ENCODE measurements at places on chromosomes 5 and 9.
A peak's percentile ranks its signal among the peaks of the same experiment; 100 is the strongest.

- peak; percentile 63 for DNase-seq
These were observed at the start of gene CEP72 for GRCh38 chr5:611731-612486. TSS of gene CEP72 (plus strand) at chr5:612340. CDS start at chr5:612362, 22 bp downstream.

DNA sequence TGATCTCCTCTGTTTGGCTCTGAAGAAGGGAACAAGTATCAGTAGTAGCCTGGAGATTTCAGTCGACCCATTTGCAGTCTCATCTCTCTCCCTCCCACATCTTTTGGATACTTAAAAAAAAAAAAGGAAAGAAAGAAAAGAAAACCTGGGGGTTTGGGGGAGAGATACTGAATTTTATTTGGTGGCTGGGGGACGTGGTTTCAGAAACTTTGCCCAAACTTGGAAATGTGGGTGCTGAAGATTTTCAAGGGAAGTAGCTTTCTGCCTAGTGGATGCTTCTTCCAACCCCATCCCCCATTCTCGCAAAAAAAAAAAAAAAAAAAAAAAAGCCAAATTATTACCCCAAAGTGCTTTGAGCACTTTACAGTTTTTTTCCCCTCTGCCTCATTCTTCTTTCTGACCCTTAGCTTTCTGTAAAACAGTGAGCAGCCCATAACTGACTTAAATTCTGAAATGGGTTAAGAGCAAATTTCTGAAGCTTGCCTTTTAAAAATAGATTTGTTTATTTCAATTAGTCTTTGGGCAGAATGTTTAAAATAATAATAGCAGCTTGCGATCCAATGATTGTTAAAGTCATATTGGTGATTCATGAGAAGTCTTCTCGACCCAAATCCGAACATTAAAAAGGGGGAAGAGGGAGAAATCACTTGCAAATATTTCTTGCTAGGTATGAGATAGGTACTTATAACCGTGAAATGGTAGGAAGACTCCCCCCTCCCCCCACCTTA, 894 bp downstream of the FST start:
- no peak for DNase-seq

GRCh38 chr9:69030851-69031645, 4.5 kb upstream of the FXN start:
- no peak for DNase-seq

- DNase-seq: no peak
These were observed 30.6 kb downstream of the RGMB start for GRCh38 chr5:98804066-98804465.

DNA sequence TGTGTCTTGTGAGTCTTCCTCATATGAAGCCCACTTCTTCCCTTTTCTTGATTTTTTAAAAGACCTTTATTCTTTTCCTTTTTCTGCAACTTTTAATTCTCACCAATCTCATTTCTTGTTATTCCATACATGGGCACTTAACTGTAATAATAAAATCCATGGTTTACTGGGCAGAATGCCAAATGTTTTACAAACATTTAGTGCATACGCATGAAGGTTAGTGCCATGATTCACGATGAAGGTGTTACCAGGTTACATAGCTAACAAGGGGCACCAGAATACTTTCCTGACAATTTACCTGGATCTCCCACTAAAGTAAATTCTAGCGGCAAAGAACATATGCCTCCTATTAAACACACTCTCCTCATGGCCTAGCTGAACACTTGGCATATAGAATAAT, 28.5 kb downstream of the MAN2A1 start:
- DNase-seq: no peak

DNA sequence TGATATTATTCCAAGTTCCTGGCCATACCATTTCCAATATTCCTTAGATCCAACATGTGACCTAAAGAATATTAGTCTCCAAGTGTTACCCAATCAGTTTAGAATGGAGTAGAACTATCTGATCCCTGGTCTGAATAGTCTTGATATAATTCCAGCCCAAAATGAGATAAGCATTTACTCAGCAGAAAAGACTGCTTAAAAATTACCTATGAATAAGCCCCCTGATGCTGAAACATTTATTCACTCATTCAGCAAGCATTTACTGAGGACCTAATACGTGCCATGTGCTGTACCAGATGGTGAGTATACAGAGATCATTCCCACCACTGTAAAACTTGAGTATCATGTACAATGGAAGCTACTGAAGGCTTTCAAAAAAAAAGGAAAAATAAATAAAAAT, 157.0 kb downstream of the FAM114A2 start:
- no peak for DNase-seq

GRCh38 chr5:83955916-83956315, 235.3 kb upstream of the HAPLN1 start:
- no peak for DNase-seq

GRCh38 chr9:12954441-12954840, 179.6 kb downstream of the LURAP1L start:
- no peak for DNase-seq

DNA sequence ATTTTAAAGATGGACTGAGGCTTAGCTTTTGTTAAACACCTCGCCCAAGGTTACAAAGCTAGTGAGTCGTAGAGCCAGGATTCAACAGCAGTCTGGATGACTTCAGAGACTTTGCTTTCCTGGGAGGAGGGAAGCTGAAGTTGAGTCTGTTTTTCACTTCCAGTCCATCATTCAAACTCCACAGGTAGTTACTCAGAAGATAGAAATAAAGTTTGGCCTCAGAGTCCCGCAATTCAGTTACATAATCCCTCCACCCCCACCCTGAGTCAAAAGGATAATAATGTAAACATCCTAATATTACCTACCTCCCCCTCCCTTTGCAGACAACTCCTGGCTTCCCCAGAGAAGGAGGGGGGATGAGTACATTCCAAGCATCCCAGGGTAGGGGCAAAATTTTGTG, 8.1 kb downstream of the HBEGF start:
- DNase-seq: no peak

GRCh38 chr5:96516631-96517071, 83.6 kb upstream of the PCSK1 start:
- DNase-seq: no peak

- DNase-seq: no peak
These were observed 483.1 kb downstream of the BNC2 start for GRCh38 chr9:16387382-16387781.

DNA sequence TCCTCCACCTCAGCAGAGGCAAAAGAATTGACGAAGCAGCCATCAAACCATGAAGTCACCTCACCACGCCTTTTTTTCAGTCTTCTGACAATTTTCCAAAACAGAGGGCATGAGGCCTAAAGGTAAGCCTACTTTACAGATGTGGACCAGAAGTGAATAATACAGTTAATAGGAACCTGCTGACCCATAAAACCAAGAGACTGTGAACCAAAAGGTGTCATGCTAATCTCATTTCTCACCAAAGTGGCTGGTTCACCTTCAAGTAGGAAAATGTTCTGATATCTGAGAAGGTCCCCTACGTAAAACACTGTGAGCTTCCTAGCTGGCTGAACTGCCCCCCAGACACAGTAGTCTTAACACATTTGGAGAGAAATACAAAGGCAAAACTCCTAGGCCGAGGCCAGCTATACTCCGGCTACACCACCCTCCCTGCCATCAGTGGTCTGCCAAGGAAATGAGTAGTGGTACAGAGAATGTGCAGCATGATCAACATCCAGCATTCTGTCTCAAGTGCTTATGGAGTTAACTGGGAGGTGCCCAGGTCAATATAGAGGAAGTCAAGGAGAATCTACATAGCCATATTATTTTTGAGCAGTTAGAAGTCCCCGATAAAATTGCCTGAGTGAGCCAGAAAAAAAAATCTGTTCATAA, 19.3 kb upstream of the F2RL2 start:
- DNase-seq: no peak

DNA sequence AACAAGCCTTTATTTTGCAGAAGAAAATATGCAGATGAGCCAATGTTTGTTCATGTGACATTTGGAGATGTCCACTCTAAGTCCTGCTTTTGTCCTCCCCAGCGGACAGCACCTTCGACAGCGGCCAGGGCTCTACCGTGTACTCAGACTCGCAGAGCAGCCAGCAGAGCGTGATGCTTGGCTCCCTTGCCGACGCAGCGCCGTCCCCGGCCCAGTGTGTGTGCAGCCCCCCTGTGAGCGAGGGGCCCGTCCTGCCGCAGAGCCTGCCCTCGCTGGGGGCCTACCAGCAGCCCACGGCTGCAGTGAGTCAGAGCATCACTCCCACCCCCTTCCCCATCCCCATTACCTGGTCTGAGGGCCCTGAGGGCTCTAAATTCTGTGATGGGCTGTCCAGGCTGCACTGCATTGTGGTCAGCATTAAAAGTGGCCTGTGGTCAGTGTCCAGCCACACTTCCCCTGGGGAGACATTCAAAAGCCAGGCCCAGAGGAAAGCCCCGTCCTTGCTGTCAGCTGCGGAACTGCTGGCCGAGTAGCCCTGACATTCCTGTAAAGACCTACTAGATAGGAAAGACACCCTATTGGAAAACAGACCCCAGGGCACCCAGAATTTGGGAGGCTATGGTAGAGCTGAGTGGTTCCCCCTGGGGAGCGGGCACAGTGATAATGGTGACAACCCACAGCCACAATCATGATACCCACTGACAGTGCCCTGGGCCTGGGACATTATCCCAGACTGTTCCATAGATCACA, 69.0 kb downstream of the WNK2 start:
- no peak for DNase-seq

DNA sequence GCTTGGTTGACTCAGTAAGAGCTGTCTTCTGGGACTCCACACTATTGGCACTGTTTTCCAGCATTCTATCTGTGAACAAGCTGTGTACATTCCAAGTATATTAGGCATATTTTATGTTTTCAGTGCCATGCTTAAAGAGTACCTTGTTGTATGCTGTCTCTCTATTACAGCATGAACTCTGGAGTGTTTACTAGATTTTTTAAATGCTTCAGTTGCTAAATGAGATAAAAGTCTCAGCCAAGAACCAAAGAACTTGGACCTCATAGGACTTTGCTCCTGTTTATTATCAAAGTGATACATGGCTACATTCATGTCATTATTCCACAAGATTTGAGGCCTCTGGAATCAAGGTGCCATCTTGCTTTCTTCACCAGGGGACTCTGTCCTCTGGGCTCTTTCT, 167.2 kb downstream of the C9orf152 start:
- DNase-seq: no peak

- DNase-seq: no peak
These were observed 1097.8 kb upstream of the CDH18 start for GRCh38 chr5:21085791-21086190.

- peak; percentile 60 for DNase-seq
These were observed 1.6 kb upstream of the PRDM6 start for GRCh38 chr5:123087173-123088030.

DNA sequence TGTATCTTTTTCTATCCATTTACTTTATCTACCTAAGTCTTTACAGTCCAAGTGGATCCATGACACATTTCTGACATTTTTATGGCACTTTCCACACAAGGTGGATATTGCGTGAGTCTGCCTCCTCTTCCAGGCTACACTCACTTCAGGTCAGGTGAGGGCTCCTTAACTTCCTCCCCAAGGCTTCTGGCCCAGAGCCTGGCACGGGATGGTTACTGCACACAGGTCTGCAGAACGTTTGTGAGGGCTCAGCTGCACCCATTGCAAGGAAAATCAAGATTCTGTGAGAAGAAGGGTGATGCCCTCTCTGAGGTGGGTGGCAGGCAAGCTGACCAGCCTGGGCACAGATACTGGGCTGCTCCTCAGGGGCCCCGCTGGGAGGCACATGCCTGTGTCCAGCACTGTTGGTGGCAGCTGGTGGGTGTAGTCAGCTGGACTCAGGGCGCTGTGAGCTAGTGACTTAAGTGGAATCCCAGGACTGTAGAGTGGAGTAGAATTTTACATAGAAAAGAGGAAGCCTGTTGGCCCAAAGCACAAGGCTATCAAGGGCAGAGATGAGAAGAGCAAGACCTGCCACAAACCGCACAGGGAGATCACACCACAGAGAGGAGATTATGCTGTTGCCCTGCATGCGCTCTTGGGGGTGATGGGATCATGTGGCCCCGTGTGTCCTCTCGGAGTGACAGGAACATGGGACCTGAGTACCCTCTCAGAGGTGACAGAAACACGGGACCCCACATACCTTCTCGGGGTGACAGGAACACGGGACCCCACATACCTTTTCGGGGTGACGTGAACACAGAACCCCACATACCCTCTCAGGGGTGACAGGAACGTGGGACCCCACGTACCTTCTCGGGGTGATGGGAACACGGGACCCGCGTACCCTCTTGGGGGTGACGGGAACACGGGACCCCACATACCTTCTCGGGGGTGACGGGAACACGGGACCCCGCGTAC, 21.3 kb downstream of the AHRR start:
- DNase-seq: no peak

DNA sequence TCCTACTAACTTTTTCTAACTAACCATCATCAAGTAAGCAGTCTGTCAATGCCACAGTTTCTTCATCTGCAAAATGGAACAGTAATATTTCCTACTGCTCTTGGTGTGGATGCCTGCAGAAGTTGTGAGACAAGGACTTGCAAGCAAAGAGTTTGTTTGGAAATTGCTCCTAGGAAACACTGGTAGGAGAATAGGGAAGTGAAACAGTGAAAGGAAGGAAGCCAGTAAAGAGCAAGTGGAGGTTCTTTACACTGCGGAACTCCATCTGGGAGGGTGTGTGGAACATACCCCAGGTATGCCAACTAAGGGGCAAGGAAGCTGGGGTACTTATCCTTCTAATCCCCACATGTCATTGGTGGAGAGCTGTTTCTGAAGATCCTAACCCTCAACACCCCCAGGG, 119.9 kb downstream of the FOXD1 start:
- DNase-seq: no peak

DNA sequence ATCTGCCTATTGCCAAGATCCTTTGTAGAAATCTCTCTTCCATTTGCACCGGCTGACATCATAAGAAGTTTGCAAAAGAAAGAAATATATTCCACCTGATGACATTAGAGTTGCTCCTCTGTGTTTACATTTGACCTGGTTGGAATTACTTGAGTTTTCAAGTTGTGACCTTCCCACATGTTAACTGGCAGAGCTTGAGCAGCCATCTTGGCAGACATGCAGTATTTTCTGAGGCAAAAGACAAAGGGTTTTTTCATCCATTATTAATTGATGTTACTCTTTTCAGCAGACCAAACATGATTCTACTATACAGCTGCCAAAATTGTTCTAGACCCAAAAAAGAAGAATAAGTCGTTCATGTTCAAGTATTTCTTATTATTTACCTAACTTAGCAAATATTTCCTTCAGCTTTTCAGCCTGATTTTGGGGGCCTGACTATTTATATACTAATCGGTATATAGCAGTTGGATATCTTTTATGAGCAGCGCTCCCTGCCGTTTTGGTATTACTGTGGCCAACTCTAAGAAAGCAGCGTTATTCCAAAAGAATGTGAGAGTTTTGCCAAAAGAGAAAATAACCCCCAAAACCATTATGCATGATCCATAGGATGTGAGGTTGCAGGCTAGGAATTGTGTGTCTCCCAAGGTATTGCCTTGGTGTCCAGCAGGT, 212.9 kb downstream of the PBX3 start:
- no peak for DNase-seq

DNA sequence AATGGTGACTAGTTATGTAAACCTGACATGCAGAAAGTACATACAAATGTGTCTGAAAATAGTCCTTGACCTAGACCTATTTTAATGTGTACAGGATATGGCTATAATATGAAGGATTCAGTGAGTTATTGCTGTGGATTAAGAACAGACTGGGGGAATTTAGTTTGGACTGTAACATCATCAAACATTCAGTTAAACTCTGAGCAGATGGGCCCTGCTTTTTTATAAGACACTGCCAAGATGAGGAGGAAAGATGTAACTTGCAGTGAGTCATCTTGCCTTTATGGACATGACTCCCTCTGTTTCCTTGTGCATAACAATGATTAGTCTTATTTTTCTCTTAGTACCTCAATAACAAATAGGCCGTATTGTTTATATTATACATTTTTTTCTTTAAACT, 12.2 kb downstream of the PPP3R2 start:
- DNase-seq: no peak

- no peak for DNase-seq
These were observed 56.7 kb downstream of the ARHGAP26 start for GRCh38 chr5:142826741-142827492.

Data from right kidney (tissue), 9 donors.